Stimulated activated CD8-positive, alpha-beta memory T cell treated with anti-CD3 and anti-CD28 coated beads, Interleukin-12 subunit alpha, Interleukin-12 subunit beta, amount 100 ng/mL, for 1 hour (primary cell): ENCODE measurements at places on chromosomes 6 and 20.

DNA sequence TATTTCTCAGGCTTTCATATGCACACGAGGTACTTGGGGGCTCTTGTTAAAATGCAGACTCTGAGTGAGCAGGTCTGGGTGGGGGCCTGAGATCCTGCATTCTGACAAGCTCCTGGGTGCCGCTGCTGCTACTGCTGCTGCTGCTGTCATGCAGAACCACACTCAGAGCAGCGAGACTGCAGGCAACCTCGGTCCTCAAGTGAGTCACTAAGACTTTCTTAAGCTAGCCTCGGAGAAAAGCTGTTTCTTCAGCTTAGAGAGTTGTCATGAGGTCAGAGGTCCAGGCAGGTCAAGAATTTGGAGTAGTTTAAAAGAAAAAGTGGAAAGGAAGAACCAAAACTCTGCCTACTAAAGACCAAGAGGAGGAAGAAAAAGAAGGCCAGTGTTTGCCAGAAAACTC lies 92.9 kb downstream of the SPTLC3 start:
- no peak for DNase-seq

DNA sequence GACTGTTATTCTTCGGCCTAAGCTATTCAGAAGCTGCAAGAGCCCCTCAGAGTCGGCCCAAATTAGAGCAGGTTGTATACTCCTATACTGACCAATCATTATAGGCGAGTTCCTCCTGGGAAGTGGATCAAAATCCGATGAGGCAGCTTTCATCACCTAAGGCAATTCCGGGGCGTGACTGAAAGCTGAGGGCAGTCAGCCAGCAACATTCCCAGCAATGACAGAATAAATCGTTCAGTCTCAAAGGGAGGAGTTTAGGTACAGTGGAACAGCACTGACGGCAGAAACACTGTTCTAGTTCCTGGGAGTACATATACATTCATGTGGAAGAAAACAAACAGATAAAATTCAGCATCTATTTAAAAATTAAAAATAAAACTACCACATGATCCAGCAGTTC lies 10.8 kb downstream of the HLA-DQB2 start:
- DNase-seq, result no peak

GRCh38 chr6:11139051-11139960 lies 27.8 kb upstream of the ERVFRD-1 start:
- DNase-seq, result no peak

DNA sequence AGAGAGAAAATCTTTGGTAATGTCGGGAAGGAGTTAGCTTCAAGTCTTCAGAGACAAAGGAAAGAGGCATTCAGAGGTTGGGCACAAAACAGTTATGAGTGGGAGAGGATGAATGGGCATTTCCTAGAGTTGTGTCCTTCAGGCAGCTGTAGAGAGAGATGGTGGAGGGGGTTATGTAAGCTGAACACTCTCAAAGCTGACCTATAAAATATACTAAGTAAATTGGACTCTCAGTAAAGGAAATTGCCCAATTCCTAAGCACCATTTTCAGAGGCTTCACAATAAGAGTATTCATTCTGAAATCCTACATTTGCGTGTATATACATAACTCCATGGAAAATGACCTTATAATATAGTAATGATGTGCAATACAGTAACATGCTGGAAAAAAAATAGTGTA lies 161.2 kb downstream of the KCNQ5 start:
- DNase-seq, result no peak

- no peak for DNase-seq
Measured at GRCh38 chr6:150409576-150410066, 40.8 kb downstream of the IYD start.

- no peak for DNase-seq
Measured at GRCh38 chr6:160253714-160254113, 4.9 kb downstream of the SLC22A2 start.

- no peak for DNase-seq
Measured at GRCh38 chr6:24915641-24916040, 20.1 kb downstream of the RIPOR2 start.
